CD8-positive, alpha-beta T cell (primary cell): ENCODE measurements at places on chromosomes 4 and X. TPM values are rescaled to one million over a fixed set of nuclear protein-coding genes. Genes with fewer than 3 reads are reported as not detected.

The DRP2 gene
- not detected for total RNA-seq

The KLHL4 gene
- total RNA-seq: not detected

The CXCL5 gene
- not detected for total RNA-seq

The MSANTD1 gene
- total RNA-seq: 0.76 TPM

The SHROOM4 gene
- not detected for total RNA-seq

The WNK3 gene
- not detected for total RNA-seq

The PCYT1B gene
- total RNA-seq: not detected

The REPS2 gene
- total RNA-seq: 0.11 TPM
